Activated CD4-positive, CD25-positive, alpha-beta regulatory T cell treated with anti-CD3 and anti-CD28 coated beads, Interleukin-2, amount 50 U/mL, for 24 hours (primary cell): ENCODE measurements at places on chromosomes 16 and 17.

- ATAC-seq, result no peak
These were observed 100.4 kb downstream of the METRNL start for GRCh38 chr17:83179811-83180210.

- ATAC-seq, result peak; percentile 55
These were observed 3.2 kb downstream of the CCR7 start for GRCh38 chr17:40561871-40562611.

DNA sequence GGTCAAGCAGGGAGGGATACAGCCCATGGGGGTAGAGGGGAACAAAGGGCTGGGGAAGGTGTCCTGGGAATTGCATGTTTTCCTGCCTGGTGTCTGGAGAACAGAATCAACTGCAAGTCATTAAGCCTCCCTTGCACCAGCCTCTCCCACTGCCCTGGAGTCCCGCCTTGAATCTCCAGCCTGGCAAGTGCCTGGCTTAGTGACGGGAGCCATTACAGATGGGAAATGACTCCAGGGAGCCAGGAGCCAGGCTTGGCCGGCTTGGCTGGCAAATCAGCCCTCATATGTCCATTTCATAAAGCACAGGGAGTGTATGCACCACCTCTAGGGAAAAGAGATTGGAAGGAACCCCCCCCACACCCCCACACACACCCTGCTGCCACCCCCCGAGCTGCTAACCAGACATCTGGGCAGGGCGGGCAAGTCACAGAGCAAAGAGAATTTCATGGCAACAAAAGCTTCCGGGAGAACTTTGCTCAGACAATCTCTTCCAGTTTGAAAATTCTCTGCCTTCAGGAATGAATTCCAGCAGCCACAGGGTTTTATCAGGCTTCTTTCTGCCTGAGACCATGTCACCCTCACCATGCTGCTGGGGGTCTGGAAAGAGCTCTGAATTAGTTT is 127.7 kb downstream of the NTN1 start:
- ATAC-seq, result no peak

DNA sequence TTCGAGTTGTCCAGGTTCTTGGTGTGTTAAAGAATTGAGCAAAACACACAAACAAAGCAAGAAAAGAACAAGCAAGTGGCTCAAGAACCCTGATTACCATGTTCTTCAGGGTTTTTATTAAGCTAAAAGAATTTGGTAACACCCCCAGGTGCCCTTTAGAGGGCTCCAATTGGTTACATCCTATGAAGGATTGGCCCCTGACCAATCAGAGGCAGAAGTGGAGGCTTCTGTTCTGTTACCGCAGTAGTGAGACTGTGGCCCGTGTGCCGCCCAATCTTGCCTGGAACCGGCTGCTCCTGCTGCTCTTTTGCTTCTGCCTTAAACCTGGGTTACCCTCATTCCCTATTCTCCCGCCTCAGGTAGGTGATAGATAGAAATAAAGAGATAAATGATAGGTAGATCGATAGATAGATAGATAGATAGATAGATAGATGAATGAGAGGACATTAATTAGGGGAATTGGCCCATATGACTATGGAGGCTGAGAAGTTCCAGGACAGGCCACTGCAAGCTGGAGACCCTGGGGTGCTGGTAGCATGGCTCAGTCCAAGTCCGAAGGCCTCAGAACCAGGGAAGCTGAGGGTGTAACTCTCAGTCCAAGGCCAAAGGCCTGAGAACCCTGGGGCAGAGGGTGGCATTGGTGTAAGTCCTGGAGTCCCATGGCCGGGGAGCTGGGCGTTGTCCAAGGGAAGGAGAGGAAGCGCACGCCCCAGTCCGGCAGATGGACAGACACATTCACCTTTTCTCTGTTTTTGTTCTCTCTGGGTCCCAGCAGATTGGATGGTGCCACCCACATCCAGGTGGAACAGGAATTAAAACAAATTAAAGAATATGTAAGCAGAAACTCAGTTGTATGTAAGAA is 3.5 kb upstream of the CA5A start:
- no peak for ATAC-seq

DNA sequence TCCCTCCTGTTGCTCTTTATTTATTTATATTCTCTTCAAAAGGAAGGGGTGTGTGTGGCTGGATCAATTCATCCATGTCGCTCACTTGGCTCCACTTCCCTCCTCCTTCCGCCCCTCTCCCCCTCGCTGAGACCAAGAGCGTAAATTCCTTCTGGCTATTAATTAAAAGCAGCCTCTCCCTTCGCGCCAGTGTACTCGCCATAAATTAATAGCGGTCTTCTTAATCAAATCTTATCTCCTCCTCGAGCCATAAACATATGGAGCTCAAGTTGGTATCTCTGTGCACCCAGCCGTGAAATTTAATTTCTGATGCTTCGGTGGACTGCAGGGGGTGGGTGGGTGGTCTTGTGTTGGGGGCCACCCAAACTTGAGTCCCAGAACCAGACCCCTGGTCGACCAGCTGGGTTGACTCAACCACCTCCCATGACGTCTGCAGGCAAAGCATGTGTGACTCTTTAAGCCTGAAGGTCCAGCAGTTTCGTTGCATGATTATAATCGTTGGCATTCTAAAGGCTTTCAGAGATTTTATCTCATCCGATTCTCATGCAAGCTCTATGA is 57.9 kb downstream of the SDK2 start:
- no peak for ATAC-seq

- peak; percentile 20 for ATAC-seq
These were observed 172.8 kb upstream of the ZNF267 start for GRCh38 chr16:31700530-31701388.

DNA sequence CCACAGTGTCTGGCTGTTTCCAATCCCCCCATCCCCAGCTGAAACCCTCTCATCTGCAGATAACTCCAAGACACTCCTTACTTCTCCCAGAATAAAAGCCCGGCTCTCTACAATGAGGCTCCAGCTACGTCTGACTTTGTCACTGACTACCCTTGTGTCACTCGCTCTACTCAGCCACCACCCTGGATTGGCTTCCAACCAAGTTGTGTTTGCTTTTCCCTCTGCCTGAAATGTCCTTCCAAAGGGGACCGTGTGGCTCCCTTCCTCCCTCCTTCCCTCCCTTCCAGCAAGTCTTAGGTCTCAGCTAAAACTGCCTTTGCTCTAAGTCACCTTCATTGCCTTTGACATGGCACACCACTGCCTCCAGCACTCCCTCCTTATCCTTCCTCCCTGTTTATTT is 42.8 kb downstream of the CDH1 start:
- ATAC-seq, result no peak

DNA sequence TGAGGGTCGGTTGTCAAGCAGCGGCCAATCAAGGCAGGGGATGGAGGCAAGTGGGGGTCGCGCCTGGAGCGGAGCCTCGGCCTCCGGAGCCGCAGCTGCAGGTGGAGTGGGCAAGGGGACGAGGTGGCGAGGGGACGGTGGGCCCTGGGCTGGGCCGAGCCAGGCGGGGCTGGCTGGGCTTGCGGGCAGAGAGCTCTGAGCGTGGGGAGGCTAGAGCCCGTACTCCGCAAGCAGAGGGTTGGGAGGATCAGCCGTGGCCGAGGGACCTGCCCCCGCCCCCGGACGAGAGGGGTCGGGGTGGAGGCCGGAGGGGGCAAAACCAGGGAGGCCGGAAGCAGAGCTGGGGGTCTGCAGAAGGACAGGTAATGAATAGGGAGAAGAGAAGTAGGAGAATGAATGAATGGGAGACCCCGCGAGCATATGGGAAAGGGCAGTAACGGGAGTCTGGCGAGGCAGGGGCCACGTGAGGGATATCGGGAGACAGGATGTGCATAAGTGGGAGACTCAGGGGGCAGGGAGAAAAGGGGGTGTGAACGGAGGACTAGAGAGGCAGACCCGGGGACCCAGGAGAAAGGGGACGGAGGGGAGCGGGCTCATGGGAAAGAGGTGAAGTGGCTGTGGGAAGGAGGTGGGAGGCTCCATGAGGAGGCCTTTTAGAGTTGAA is at the start of gene KATNB1:
TSS of gene KATNB1 (plus strand) at position 16 of the 664 bp plus-strand sequence. CDS start 1,474 bp downstream, outside the sequence.
- ATAC-seq, result no peak

DNA sequence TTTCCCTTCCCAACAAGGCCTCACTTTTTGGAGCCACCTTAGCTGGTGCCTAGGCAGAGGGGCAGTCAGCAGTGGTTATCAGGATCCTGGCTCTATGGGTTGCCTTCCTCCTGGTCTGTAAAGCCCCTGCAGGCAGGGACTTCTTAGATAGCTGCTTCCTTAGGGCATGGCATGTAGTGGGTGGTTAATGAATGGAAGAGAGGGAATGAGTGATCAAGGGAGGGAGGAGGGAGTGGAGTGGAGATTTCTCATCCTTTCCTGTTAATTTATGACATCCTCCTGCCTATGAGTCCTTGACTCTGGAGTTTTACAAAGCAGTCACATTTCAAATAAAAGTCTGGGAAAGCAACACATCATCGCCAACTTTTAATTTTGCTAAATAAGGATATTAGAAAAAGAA is 40.7 kb downstream of the SNX20 start:
- no peak for ATAC-seq

DNA sequence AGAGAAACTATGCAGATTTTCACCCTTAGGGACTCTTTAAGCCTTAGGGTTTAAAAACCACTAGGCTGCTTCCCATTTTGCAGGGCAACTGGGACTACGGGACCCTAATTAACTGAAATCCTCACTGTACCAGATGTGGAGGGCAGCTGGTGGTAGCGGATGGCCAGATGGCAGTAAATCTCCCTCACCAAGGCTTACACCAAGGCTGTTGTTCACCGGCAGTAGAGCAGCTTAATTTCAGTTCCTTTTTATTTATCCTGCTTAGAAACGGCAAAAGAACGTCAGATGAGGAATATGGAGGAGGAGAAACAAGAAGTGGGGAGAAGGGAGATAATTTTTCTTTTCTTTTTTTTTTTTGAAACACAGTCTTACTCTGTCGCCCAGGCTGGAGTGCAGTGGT is 6.5 kb downstream of the ABHD15 start:
- ATAC-seq, result no peak
